Hematopoietic multipotent progenitor cell (in vitro differentiated cells): ENCODE measurements at places on chromosomes 5 and 9.

DNA sequence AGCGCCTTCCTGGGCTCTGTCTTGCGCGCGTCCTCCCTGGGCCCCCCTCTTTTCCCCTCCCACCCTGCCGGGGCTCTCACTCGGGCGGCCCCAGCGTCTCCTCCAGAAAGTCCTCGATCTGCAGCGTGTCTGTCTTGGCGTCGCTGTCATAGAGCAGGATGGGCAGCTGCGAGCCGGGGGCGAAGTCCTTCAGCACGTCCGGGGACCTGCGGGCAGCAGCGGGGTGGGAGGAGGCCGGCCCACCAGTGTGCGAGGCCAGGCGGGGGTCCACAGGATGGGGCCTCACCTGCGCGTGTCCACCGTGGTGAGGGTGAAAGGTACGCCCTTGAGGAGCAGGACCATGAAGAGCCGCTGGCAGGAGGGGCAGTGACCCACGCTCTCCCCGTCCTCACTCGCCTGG is 1.0 kb downstream of the CLIC3 start:
- no peak for DNase-seq

- DNase-seq: no peak
These were observed 14.1 kb downstream of the DUSP1 start for GRCh38 chr5:172756764-172757393.

DNA sequence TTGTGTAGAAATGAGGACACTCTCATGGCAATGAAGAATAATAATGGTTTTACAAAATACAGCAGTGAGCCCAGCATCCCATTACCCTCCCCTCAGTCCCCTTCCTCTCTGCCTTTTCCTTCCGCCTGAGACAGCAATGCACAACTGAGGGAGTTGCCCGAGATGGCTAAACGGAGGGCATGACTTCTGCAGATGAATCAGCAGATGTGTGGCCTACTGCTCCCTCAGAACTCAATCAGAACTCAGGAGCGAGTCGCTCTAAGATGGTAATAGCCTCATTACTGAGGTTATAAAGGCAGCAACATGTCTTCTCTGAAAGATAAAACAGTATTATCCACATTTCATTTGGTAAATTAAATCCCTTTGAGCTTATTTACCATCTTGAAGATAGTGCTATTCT is 326.6 kb downstream of the ENC1 start:
- no peak for DNase-seq

DNA sequence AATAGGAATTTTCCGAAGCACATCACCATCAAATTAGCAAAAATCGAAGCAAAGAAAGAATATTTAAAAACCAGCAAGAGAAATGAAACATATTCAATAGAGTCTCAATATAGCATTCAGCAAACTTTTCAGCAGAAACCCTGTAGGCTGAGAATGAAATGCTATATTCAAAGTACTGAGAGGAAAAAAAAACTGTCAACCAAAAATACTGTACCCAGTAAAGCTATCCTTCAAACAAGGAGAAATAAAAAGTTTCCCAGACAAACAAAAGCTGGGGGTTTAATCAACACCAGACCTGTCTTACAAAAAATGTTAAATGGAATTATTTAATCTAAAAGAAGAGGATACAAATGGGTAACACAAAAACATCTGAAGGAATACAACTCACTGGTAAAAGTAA is 116.0 kb downstream of the TRPM3 start:
- peak; percentile 9 for DNase-seq

GRCh38 chr5:61257421-61257820 is 74.6 kb upstream of the ZSWIM6 start:
- no peak for DNase-seq

GRCh38 chr5:150081541-150082283 is 4.6 kb downstream of the CSF1R start:
- peak; percentile 93 for DNase-seq

GRCh38 chr9:114551750-114552685 is 35.6 kb upstream of the ATP6V1G1 start:
- DNase-seq: no peak

GRCh38 chr5:143516249-143516648 is 112.8 kb upstream of the NR3C1 start:
- DNase-seq: no peak

DNA sequence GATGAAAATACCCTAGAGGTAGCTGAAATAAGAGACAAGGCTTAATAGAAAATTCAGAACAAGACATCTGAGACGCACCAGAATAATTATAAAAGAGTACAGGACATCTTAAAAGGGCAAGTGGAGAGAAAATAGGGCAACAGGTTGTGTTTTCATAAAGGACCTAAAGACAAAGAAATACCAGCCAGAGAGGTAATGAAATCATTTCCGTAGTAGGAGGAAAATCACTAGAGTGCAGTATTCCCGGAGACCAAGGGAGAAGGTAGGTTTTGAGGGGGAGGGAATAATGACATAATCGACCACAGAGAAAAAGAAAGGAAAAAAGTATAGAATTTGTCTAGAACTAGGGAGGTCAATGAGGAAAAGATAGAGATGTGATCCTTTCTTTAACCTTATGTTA is 26.2 kb upstream of the CTNNAL1 start:
- no peak for DNase-seq

GRCh38 chr9:108035487-108035886 is 545.9 kb upstream of the KLF4 start:
- no peak for DNase-seq

DNA sequence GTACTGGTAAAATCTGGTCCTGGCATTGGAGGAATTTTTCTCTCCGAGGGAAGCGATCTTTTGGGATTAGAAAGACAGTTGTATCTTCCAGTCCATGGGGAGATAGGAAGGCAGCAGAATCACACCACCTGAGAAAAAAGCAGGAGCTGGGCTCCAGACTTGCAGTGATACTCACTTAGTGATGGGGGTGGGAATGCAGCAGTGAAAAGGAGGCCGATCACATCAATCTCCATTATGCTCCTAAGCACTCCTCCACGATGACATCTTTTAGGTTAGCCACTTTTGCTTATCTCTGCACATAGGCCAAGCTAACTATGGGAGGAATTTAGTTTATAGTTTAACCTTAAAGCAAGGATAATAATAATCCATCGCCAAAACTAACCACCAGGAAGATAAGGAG is 219.0 kb downstream of the DMAC1 start:
- DNase-seq: no peak

- no peak for DNase-seq
These were observed 92.2 kb upstream of the TRPM3 start for GRCh38 chr9:71213633-71214032.

DNA sequence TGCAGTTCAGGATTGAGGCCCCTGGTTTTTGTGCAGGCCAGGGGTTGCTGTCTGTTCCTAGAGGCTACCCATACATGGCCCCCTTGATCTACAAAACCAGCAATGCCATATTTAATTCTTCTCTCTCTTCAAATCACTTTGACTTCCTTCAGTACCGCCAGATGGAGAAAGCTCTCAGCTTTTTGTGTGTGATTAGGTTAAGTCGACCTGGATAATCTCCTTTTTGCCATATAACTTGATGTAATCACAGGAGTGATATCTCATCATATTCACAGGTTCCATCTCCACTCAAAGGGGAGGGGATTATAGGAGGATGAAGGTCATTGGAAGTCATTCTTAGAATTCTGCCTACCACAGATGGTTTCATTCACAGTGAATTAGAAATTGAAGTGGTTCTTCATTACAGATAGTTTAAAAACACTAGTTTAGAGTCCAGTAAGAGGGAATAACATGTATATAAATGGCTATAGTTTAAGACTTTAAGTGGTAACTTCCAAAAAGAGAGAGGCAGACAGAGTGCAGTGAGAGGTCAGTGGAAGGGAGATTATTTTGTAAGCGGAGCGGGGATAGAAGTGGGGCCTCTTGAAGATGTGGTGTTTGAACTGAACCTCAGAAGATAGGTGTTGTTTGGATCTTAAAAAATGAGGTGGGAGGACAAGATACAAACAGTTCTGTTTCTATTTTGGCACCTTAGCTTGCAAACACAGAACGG is 85.9 kb downstream of the GALNT10 start:
- no peak for DNase-seq

DNA sequence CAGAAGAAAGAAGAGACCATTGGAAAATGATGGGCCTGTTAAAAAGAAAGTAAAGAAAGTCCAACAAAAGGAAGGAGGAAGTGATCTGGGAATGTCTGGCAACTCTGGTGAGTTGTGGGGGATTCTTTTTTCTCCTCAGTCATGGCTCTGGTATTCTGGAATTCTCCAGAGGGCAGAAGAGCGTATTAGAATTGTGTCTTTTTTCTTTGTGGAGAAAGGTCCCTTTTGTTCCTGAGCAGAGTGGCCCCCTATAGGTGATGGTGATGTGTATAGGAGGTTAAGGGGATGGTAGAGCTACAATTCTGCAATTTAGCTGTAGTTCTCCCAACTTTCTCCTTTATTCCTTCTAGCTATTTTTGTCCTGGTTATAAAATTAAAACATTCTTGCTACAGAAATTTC is 1.6 kb upstream of the DHFR start:
- DNase-seq: no peak

DNA sequence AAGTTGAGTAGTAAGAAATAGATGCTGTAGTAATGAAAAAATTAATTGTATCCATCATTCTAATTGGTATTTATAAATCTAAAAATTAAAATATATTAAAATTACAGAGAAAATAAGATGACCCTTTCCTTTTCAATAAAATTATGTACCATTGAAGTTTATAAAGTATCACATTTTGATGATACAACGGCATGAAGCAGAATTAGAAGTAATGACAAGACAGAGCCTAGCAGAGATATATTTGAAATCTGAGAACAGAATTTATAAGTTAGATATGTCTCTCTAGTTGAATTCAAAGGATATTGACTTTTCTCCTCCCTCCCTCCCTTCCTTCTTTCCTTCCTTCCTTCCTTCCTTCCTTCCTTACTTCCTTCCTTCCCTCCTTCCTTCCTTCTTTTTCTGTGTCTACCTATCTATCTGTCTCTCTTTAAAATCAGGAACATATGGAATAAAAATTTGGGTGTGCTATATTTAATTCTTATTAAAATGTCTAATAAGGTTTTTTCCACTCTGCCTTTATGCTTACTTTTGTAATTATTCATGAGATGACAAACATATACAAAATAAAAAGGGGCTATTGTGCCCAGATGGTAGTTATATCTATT is 258.5 kb upstream of the CD180 start:
- no peak for DNase-seq

- no peak for DNase-seq
These were observed 615.6 kb downstream of the EBF1 start for GRCh38 chr5:158484150-158484549.

- no peak for DNase-seq
These were observed 52.0 kb downstream of the ITGA2 start for GRCh38 chr5:53041071-53041692.

DNA sequence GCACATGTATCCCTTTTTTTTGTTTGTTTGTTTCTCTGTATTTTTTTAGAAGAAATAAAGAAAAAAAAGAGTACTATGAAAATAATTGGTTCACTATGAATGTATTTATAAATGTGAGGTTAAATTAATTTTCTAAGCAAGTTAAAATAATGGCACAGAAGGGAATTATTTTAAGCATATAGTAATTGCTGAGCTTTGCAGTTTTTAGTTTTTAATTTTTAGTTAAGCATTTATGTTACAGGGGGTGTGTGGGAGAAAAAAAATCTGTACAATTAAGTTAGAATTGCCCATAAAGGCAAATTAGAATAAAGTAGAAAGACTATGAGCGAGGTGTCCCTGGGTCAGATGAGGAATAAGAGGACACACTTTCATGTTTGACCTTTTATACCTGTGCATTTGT is 152.6 kb downstream of the CDH18 start:
- DNase-seq: no peak

GRCh38 chr5:110884005-110884404 is 145.2 kb downstream of the SLC25A46 start:
- DNase-seq: no peak

GRCh38 chr9:132908635-132909034 is 29.9 kb downstream of the SPACA9 start:
- DNase-seq: no peak

DNA sequence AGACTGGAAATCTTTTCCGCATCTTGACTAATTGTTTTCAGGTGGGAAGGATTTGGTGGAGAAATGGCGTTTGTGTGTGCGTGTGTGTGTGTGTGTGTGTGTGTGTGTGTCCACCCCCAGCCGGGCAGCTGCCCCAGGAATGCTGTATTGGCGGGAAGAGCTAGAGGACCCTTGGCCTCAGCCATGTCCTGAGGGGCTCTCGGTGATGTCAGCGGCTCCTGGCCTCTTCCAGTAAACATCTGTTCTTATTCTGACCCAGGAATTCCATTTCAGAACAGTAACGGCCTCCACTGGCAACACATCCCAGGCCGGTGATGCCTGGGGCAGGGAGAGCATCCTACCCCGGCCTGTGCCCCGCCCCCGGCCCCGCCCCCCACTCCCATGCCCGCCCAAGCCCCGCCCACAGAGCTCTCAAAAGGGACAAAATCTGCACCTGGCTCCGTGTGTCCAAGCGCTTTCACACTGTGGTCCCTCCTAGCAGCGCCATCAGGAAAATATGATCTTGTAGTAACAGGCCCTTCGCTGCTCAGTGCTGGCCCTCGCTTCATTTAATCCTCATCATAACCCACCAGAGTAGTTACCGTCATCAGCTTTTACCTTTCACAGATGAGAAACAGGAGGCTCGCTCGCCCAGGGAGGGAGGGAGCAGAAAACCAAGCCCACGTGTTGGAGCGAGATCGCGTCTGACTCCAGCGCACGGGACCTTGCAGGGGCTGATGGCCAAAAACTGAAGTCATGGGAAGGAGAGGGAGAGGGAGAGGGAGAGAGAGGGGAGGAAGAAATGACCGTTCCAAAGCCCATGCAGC is 18.9 kb downstream of the ADAMTS2 start:
- no peak for DNase-seq

- no peak for DNase-seq
These were observed 17.9 kb downstream of the FUBP3 start for GRCh38 chr9:130597228-130597627.

DNA sequence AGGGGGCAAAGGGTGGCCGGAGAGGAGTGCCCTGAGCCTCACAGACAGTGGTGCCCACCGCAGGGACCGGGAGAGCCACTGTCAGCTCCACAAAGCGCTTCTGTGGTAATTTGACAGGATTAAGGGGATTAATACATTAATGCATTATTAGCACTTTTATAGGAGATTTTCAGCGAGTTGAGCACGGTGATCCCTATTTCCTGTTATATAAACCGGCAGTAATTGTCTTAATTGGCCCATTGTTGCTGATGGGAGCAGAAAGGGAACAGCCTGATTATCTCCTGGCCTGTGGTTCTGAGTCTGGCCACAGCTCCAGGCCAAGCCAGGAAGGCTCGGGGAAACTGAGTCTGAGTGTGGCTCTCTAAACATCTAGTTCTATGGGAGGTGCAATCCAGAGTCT is 423.6 kb downstream of the CDK5RAP2 start:
- no peak for DNase-seq

- no peak for DNase-seq
These were observed 226.5 kb downstream of the FANCC start for GRCh38 chr9:95090871-95091577.

DNA sequence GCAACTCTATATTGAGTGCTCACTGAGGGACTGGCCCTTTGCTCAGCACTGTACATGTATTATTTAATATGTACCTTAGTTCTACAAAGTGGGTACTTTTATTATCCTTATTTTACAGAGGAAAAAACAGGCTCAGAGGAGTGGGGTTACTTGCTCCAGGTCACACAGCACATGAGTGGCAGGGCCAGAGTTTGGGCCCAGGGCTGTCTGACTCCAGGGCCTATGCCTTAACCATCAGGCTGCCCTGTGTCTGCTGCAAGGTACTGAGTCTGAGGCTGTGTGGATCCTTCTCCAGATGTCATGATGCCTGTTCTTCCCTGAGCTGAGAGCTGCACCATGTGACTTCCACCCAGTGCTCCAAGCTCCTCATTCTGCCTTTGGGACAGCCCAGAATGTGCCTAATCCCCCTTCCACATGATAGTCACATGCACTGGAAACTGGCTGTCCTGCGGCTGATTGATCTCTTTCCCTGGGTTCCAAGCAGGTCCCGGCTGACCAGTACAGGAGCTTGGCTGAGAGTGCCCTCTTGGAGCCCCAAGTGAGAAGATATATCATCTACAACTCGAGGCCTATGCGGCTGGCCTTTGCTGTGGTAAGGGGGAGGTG is 15.4 kb downstream of the TMEM268 start:
- DNase-seq: no peak
